Fibroblast of villous mesenchyme (primary cell): ENCODE measurements at places on chromosomes 12 and 14. TPM values are rescaled to one million over a fixed set of nuclear protein-coding genes. Genes with fewer than 3 reads are reported as not detected.

SMIM10L1 gene
- 7.3 and 7.4 TPM in 2 replicates for total RNA-seq

APOF gene
- not detected in 2 replicates for total RNA-seq

CLMN gene
- under 0.01 and 0.43 TPM in 2 replicates for total RNA-seq

EIF2S3B gene
- total RNA-seq = 3.5 and 9.5 TPM in 2 replicates

- DNase-seq = peak; percentile 59
Observed at GRCh38 chr12:51082561-51083125, 753 bp downstream of the CSRNP2 start.

DNA sequence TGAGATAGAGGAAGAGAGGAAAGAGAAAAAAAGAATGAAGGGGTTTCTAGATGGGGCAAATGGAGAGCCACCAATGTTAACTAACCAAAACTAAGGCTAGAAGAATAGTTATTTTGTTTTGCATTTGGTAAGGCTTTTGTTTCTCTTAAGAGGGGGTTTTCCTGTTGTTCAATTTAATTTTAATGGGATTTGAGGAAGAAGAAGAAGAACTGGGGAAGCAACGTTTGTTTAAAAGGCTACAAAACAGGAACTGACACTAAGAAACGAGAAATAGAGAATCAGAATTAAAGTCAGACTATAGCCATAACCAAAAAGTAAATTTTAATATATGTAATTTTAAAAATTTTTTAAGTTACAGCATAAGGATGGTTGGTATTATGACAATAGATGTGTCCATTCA, 13.7 kb downstream of the TXNDC16 start:
- no peak for DNase-seq

DNA sequence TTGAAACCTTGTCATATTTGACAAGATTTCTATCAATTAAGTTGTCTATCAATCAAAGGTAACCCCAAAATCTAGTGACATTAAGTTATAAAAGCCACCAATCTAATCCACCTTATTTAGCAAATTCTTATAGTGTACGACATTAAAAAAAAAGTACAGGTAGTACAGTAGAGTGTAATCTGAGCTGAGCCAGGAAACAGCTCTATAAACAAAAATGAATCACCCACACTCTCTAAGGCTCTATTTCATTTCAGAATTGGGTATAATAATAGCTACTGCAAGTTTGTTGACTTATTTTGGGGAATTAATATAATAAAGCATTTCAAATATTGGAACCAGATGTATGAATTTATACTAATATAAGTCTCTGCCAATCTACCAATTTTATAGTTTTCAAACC, 342.4 kb upstream of the FLRT2 start:
- DNase-seq = peak; percentile 2
